ENCODE measurements at places on chromosomes 3 and 15.
A peak's percentile ranks its signal among the peaks of the same experiment; 100 is the strongest.

DNA sequence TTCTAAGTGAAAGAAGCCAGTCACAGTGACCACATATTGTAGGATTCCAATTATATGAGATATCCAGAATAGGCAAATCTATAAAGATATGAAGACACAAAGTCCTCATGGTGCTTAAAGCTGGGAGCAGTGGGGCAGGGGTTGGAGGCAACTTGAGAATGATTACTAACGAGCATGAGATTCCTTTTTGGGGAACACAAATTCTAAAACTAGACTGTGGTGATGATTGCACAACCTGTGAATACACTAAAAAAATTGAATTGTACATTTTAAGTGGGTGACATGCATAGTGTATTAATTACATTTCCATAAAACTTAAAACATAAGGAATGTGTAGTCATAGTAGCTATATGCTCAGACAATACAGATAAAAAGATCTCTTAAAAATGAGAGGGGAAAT lies 103.2 kb downstream of the DPH6 start:
- DNase-seq: peak; percentile 68

DNA sequence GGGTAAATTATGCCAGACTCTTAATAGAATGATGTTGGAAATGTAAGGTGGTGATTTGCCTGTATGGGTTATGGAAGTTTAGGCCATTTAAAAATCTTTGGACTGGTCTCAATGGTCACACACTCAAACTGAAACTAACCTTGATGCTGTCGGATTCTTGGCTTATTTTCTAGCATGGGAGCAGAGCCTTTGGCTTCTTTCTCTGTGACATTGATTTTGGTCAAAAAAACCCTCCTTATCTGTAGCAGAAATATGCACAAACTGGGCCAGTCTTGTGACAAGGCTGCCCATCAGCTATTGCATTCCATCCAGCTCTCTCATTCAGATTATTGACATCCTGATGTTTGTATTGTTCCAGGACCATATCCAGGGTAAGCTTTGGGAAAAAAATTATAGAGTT lies 35.9 kb downstream of the ARPP21 start:
- DNase-seq: no peak

GRCh38 chr3:197022405-197023231 lies 7.0 kb downstream of the MELTF start:
- no peak for DNase-seq

DNA sequence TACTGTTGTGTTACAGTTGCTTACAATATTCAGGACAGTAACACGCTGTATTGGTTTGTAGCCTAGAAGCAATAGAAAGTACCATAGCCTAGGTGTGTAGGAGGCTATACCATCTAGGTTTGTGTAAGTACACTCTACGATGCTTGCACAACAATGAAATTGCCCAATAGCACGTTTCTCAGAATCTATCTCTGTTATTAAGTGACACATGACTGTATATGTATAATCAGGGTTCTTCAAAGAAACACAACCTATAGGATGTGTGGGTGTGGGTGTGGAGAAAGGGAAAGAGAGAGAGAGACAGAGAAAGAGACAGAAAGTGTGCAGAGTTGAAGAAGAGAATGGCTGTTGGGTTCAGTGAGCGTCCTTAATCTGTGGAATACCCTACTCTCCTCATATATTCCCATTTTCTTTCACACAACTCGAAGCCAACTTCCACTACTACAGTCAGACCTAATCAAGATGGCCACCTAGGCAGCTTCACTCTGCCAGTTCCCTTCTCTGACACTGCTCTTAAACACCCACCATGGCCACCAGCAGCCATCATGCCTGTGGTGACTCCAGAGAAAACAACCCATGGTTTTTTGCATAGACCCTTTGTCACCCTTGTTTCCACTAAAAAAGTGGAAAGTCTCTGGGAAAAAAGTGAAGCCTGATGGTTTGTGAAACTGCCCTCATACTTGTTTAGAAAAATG lies 5.8 kb upstream of the PPP4R2 start:
- DNase-seq: no peak

DNA sequence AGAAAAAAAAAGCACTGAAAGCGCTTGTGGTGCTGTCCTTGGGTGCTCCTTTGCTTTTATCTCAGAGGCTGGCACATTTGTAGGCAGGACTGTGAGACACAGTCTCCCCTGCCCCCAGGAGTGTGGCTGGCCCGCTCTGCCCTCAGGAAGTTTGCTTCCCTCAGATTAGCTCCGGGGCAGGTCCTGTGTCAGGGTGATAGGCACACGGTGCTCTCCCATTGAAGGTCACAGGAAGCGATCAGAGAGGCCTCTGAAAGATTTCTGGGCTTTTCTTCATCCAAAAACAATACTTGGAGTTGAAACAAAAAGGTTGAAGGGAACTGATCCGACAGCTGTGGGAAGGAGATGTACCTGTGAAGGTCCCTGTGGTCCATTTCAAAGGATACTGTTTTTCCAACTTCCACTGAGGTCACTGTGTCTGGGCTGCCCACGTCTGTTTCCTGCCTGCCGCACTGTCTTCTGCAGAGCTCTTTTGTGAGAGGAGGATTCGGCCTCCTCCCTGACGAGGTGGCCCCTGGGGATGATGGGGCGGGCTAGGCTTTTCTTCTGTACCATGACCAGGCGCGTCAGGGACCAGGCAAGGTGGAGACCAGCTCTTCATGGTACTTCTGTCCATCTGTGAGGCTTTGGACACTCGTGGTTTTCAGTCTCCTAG lies 330.5 kb upstream of the CTDSPL start:
- DNase-seq: no peak

GRCh38 chr15:83734487-83734886 lies 80.6 kb downstream of the ADAMTSL3 start:
- no peak for DNase-seq

DNA sequence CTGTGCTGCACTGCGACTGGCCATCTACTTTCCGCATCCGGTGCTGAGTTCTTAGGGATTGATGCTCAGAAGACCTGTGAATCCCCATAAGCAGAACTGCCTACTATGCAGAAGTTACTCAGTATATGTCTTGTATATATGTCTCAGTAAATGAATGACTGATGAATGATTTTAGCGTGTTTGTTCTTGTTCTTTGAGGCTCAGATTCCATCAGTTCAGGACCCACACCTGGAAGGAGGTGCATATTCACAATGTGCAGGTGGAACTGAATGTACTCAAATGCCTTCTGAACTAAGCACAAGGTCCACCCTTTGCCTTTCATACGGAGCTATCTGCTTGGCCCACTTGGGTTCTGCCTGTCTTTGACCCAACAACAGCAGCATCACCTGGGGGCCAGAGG lies 19.8 kb downstream of the TNFAIP8L3 start:
- no peak for DNase-seq

GRCh38 chr15:81400640-81401236 lies 26.7 kb upstream of the TMC3 start:
- peak; percentile 53 for DNase-seq

DNA sequence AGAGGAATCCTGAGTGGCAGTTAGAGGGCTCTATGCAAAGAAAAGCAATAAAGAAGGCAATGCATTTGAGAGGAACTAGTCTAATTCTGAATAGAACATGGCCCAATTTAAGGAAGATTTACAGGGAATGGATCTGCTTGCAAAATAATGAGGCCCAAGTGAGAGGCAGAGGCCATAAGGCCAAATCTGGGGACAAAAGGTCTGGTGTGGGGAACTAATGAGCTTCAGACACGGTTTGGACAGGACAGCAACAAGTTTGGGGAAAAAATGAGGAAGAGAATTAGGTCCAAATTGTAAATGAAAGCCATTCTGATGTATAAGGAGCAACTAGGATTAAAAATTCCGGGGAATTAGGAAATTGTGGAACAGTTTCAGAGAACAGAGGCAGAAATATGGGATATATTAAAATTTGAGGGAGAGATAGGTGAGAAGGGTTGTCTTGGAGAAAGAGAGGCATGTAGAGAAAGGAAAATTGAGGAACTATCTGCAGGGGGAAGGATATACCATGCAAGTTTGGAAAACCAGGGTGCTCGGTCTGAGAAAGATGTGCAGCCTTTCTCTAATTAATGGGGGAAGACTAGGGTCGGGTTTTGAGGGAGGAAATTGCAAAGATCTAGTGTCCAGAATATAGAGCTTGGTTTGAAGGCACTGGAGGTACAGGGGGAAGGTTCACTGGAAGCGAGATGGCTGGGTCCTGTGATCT lies 73.8 kb downstream of the RBPMS2 start:
- no peak for DNase-seq

DNA sequence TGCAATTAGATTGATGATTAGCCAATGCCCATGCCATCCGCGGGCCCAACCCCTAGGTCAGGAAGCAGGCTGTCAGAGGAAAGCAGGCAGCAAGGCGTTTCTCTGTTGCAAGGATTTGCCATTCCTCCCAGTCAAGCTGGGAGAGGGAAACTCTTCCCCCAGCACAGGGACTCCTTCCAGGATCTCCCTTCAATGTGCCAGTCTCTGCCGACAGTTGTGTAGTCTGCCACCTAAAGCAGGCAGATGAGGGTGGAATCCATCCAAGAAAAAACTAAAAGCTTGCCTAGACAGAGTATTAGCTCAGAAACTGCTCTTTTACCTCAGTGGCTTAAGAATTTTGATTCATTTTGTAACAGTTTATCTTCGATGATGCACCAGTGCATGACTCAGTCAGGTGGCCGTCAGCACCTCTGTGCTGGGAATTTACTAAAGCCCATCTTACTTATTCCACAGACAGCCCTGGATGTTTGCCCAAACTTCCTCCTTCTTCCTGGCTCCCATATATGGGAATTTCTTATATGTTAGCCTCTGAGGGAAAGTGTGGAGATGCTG lies 501.5 kb upstream of the THBS1 start:
- DNase-seq: peak; percentile 100

DNA sequence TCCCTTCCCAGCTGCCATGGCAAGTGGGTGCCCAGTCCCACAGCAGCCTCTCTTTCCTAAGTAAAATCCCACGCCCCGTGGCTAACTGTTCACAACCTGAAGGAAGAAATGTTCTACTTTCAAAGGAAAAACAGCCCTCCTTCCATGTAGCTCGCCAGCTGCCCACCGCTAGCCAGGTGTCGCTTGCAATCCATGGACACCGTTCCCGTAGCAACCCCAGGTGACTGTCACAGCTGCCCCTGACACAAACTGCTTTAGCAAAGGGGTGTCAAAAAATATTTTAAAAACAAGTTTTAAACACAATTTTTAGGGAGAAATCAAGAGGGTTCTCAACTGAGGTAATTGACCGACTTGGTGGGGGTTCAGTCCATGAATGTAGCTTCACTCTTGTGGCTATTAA lies 21.0 kb upstream of the CGNL1 start:
- no peak for DNase-seq

GRCh38 chr3:30583973-30584372 lies 22.4 kb upstream of the TGFBR2 start:
- no peak for DNase-seq

DNA sequence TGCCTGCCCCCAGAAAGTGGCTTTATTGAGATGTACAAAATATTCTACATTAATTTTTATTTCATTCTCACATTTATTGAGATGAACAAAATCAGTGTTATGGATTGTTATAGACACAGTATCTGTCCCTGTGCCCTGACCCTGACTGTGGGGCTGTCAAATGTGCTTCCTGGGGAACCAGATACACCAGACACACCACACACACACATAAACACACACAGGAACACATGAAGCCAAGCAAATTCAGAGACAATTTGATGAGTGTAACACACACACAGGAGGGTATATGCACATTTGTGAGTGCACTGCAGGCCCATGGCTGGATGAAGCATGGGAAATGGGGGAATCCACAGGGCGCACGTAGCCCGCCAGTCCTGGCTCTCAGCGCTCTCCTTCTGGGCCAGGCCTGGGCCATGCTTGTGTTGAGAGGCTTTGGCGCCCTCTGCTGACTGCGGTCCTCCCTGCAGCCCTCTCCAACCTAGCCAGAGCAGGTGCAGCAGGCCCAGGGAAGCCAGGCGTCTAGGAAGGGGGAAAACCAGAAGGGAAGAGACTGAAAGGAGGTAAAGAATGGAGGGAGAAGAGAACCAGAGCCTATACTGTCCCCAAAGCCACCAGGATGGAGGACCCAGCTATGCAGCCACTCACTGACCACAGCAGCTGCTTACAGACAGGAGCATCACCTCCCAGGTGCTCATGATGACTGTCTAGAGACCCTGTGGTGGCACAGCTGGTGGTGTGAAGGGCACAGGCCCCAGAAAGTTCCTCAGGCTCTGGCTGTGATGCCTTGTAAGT lies 18.0 kb upstream of the LOXL1 start:
- peak; percentile 66 for DNase-seq

DNA sequence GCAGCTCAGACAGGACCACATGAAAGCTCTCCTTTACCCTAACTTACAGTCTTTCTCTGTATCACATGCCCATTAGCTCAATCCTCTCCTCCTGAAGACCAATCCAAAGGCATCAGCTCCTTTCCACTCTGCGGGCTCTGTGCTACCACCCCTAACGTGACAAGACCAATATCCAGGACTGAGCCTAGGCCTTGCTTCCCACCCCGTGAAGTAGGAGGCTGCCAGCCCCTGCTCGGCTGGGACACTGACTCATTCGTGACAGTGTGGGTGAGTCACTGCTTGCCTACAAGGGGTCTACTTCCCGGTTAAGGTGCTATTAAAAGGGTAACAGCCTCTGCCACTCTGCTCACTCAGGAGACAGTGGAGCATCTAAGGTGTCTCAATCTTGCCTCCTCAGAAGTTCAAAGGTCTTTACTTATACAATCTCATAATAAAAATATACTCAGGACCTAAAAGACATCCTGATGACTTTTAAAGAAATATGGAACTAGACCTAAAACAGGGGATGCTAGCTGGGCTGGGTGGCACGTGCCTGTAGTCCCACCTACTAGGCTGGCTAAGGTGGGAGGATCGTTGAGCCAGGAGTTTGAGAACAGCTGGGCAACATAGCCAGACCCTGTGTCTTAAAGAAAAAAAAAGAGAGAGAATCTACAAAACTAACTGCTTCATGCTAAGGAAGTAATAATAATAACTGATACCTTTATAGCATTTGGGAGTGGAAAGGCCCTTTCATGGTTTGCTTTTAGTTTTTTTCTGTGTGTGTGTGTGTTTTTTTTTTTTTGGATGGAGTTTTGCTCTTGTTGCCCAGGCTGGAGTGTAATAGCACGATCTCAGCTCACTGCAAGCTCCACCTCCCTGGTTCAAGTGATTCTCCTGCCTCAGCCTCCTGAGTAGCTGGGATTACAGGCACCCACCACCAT lies 55.0 kb downstream of the TMEM44 start:
- DNase-seq: peak; percentile 94

DNA sequence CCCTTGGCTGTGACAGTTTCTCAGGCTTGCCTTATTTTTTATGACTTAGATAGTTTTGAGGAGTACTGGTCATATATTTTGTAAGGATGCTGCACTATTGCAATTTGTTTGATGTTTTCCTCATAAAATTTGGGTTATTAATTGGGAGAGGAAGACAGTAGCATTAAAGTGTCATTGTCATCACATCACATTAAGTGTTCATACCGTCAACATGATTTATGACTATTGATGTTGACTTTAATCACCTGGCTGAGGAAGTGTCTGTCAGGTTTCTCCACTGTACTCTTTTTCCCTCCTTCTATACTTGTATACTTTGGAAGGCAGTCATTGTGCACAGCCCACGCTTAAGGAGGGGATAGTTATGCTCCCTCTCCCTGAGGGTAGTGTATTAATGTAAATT lies 26.9 kb downstream of the TRIM69 start:
- DNase-seq: no peak

DNA sequence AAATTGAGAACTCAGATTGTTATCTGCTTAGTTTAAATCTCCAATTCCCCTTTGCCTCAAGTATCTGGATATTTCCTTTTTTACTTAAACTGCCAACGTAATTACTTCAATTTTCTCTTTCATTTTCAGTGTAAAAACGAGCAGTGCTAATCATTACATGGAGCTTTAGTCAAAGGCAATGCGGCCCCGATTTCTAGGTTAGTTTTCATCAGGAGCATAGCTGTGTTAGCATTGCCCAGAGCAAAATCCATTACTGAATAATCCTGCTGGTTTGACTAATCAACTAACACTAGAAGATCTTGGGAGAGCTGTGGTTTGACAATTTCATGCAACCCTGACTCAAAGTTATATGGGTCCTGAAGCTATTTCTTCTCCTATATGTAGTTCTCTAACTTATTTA lies 46.2 kb downstream of the ZPLD1 start:
- no peak for DNase-seq
